ENCODE measurements at places on chromosomes 11 and 22.
A peak's percentile ranks its signal among the peaks of the same experiment; 100 is the strongest.

DNA sequence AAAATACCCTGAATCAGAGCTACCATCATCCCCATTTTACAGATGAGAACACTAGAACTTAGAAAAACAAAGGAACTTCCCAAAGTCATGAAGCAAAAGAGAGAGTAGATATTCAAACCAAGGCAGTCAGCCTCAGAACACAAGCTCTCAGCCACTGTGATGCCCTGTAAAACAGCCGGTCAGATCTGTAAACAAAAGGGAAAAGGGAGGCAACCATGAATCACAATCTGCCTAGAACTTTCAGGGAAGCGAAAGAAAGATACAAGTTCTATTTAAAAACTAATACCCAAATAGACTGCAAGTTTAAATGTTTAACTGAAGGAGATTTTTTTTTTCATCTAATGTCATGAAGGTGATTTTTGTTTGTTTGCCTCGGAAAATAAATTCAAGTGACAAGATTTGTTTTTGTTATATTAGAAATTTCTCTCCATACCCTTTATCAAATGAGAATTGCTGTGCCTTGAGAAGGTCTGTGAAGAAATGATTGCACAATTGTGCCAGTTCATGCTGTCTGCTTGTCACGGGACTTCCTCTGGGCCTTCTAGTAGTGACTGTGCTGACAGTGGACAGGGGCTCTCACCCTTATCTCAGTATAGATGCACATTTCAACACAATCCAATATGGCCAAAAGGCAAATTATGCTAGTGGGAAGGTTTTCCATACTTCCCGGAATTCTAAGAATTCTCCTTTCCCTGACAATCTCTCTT is 11.7 kb downstream of the SAA1 start:
- no peak for DNase-seq

GRCh38 chr22:36423461-36424404 is 36.0 kb upstream of the MYH9 start:
- no peak for DNase-seq

- DNase-seq, result no peak
These were observed 12.5 kb upstream of the MYRF start for GRCh38 chr11:61739966-61740365.

- no peak for DNase-seq
These were observed 6.9 kb downstream of the CDC42EP1 start for GRCh38 chr22:37566903-37567798.

GRCh38 chr11:10533323-10533722 is 7.7 kb downstream of the RNF141 start:
- DNase-seq, result no peak

DNA sequence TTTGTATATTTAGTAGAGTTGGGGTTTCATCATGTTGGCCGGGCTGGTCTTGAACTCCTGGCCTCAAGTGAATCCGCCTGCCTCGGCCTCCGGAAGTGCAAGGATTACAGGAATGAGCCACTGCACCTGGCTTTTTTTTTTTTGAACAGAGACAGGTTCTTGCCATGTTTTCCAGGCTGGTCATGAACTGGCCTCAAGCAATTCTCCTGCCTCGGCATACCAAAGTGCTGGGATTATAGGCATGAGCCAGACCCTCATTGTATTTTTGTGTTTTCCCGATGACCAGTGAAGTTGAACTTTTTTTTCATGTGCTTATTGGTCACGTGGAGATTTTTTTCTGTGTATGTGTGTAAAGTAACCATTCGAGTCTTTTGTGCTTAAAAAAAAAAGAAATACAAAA is 48.2 kb downstream of the KIAA1671 start:
- DNase-seq, result no peak

- no peak for DNase-seq
These were observed 369.4 kb upstream of the ISX start for GRCh38 chr22:34696557-34696956.

DNA sequence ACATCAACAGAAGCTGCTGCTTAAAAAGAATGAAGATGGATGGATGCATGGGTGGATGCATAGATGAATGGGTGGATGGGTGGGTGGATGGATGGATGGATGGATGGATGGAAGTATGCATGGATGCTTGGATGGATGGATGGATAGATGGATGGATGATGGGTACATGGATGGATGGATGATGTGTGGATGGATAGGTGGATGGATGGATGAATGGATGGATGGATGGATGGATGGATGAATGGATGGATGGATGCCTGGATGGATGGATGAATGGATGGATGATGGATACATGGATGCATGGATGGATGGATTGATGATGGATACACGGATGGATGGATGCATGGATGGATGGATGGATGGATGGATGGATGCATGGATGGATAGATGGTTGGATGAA is 110.8 kb downstream of the LDLRAD3 start:
- no peak for DNase-seq

GRCh38 chr11:45322891-45323600 is 36.9 kb upstream of the SYT13 start:
- DNase-seq, result no peak

DNA sequence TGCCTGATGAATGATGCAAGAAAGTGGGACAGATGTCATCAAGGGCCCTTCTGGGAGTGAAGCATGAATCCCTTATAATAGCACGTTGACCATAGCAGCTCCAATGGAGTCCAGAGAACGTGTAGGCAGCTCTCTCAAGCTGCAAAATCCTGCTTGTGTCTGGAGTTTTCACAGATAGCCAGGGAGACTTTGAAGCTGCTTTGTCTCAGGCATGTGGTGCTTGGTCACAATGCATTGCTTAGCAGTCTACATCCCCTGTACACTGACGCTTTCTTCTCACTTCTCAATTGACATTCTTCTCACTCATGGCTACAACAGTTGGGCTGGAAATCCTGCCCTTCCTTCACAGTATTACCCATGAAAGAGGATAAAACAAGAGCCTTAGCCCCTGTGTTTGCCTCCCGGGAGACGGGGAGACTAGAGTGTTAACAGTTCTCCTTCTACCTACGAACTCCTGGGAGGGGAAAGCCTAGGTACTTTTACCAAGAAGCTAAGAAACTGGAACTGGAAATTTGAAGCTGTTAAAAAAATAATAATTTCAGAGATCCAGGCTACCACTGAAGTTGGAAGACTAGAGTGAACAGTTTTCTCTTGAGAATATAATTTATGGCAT is 20.7 kb upstream of the MMP7 start:
- DNase-seq, result no peak

DNA sequence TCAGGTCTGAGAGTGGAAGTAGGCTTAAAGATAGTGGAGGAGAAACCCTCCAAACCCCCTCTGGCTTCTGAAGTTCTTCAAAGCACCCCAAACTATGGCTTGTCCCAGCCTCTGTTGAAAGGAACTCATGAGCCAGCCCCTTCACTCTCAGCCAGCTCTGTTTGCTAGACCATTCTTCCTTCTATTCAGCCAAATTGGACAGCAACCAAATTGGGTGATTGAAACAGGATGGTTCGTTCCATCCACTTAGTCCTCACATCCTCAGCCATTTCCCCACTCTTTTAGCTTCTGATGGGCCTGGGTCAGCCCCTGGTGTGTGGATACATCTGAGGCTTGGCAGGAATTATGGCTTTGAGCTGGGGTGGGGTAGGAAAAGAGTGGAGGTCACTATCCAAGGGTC is 4.5 kb downstream of the HTR3A start:
- DNase-seq, result no peak

GRCh38 chr11:119404872-119405271 is 18.1 kb downstream of the THY1 start:
- no peak for DNase-seq

GRCh38 chr11:70572974-70573260 is 174.6 kb downstream of the CTTN start:
- DNase-seq, result no peak

DNA sequence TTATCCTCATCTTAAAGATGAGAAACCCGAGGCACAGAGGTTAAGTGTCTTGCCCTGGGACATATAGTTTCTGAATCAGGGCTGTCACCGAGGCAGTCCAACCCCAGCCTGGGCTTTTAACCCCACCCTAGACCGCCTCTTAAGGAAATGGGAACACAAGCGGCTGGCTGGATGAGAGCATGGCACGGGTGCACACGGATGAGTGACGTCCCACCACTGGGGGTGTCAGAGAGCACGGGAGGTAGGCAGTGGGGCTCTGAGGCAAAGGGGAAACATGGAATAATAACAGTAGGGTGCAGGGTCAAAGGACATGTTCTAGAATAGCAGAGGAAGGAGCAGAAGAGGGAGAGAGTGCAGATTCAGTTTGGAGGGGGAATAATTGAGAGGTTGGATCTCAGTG is 22.3 kb downstream of the PPFIBP2 start:
- DNase-seq, result no peak

DNA sequence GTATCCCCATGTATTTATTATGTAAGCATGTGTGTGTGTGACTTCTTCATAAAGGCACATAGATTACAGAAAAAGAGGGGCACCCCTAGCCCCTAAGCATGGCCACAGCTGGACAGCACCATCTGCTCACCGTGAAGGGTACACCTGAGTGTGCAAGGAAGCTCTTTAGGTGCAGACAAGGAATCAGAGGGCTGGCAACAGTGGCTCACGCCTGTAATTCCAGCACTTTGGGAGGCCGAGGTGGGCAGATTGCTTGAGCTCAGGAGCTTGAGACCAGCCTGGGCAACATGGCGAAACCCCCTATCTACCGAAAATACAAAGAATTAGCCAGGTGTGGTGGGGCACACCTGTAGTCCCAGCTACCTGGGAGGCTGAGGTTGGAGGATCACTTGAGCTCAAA is 56.3 kb downstream of the DGCR2 start:
- DNase-seq, result no peak

- DNase-seq, result peak; percentile 50
These were observed 155.7 kb downstream of the NAV2 start for GRCh38 chr11:19868281-19868821.

- no peak for DNase-seq
These were observed 78.5 kb downstream of the RPS6KA4 start for GRCh38 chr11:64437426-64437825.

GRCh38 chr11:124915541-124916369 is 3.3 kb upstream of the HEPN1 start:
- no peak for DNase-seq

DNA sequence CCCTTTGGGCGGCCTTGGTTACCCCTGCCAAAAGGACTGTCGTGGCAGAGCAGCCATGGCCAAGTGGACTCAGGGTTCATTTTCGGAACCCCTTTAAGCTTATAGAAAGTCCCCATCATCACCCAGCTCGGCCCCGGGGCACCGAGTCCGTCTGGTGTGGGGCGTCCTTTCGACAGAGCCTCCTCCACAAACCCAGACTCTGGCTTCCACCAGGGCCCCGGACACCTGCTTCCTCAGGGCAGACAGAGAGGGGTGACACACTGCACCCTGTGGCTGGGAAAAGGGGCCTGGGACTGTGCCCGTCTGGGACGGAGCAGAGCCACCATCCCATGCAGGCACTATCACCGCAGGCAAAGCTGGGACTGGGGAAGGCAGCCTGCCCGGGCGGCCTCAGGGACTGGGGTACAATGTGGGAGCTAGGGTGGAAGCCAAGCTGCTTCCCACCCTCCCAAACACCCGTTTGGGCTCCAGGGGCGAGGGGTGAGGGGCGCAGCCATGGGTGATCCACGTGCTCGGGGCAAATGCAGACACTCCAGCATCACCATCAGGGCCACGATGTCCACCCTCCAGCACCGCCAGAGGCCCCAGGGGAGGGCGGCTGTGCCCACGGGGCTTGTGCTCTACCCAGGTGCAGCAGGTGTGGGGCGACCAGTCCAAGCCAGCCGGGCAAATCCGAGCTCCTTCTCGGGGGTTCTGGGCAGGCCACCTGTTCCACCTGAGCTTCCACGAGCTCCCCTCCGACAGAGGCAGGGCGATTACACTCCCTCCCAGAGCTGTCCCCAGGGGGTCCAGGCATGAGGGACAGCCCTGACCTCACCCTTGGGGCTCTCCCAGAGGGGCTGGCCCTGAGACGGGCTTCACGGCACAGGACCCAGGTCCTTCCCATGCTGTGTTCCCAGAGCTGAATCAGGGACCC is 11.7 kb upstream of the MRPL23 start:
- DNase-seq, result no peak

DNA sequence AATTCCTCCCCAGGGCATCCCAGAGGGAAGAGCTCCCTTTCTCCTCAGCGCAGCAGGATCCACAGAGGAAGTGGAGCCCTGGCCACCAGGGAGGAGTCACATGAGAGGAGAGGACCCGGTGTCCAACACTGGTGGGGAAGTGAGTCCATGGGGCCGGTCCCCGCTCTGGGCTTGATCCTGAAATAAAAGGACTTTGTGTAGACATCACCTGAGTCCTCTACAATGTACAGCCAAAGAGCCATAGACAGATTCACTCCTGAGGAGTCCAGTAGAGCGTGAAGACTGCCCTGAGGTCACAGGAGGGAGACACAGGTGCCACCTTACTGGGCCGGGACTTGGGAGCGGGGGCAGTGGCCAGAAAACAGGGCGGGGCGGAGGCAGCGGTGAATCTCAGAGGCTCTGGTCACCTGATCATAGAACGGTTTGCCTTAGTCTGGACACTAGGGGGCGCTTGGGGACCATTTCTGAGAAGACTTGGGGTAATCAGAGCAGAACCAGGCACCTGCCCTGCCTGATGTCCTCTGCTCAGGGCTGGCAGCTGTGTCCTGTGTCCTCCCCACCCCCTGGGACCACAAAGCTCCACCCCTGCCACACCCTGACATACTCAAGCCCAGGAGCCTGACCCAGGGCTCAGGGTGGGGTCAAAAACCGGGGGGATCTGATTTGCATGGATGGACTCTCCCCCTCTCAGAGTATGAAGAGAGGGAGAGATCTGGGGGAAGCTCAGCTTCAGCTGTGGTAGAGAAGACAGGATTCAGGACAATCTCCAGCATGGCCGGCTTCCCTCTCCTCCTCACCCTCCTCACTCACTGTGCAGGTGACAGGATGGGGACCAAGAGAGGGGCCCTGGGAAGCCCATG is 112.7 kb downstream of the VPREB1 start:
- peak; percentile 66 for DNase-seq

- DNase-seq, result peak; percentile 40
These were observed 432 bp downstream of the TNKS1BP1 start for GRCh38 chr11:57324154-57324885.

DNA sequence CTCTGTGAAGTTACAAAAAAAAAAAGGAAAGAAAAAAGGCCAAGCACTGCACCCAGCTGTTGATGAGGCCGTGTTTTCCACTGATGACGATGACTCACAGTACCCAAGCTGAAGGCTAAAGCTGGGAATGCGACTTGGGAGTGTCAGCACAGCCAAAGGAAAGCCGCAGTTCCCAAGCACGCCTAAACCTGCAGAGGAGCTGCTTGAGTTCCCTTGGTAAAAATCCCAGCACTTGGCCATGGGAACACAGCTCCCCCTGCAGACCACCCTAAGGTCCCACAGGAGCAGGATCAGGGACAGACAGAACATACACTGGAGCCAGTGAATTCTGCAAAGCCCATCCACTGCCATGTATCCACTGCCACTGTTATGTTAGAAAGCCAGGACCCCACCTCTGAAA is 39.9 kb downstream of the SERGEF start:
- DNase-seq, result peak; percentile 20

DNA sequence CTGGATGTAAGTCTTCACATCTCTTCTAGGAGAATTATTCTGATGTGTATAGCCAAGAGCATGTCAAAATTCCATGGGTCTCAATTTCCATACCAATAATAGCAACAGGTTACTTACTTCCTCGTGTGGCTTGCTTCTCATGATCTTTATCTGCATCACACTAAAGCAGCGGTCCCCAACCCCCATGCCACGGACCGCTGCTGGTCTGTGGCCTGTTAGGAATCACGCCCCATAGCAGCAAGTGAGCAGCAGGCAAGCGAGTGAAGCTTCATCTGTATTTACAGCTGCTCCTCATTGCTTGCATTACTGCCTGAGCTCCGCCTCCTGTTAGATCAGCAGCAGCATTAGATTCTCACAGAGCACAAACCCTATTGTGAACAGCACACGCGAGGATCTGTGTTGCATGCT is 28.9 kb upstream of the SLC25A1 start:
- no peak for DNase-seq
